ENCODE measurements at places on chromosomes 1 and 21.
A peak's percentile ranks its signal among the peaks of the same experiment; 100 is the strongest.

DNA sequence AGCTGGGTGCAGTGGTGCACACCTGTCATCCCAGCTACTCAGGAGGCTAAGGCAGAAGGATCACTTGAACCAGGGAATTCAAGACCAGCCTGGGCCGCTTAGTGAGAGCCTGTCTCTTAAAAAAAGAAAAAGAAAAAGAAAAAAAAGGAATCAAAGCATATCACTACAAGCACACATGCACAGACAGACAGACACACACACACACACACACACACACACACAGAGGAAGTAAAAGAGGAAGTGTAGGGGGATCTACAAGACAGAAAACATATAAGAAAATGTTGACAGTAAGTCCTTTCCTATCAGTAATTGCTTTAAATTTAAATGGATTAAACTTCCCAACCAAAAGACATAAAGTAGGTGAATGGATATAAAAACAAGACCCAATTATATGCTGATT lies 180.3 kb downstream of the FAF1 start:
- no peak for DNase-seq

DNA sequence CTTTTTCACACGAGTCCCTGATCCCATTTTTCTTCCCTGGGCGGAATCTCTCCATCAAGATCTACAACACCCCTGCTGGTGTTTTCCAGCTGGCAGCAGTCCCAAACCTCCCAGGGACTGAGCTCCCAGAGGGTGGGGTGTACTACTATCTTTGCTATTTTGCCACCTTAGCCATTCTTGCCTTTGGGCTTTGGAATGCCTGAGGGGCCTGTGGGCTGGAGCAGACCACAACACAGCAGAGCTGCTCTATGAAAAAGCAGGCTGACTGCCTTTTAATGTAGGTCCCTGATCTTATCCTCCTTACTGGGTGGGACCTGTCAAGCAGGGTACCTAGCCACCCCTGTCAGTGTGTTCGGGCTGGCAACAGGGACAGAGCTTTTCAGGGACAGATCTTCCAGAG lies 91.9 kb downstream of the KCNT2 start:
- no peak for DNase-seq

DNA sequence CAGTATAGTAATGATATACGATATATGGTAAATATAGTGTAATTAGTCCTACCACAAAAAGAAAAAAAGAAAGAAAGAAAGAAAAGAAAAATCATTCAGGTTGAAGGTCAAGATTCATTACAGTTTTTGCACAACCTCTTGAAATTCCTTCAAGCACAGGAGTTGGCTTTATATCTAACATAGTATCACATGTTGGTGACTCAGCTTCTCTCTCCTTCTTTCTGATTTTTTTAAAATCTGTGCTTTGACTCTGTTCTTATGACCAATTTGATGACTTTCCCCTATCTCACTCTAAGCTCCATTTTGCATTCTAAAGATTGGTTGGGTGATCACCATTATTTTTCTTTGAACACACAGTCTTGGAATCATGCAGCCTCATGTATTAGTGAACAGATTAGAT lies 148.2 kb upstream of the COL11A1 start:
- no peak for DNase-seq

- DNase-seq: no peak
Measured at GRCh38 chr1:229950908-229951307, 116.1 kb upstream of the GALNT2 start.

- DNase-seq: no peak
Measured at GRCh38 chr1:64483731-64484414, 13.9 kb downstream of the CACHD1 start.

- peak; percentile 53 for DNase-seq
Measured at GRCh38 chr1:173562813-173563212, 40.1 kb downstream of the SLC9C2 start.

DNA sequence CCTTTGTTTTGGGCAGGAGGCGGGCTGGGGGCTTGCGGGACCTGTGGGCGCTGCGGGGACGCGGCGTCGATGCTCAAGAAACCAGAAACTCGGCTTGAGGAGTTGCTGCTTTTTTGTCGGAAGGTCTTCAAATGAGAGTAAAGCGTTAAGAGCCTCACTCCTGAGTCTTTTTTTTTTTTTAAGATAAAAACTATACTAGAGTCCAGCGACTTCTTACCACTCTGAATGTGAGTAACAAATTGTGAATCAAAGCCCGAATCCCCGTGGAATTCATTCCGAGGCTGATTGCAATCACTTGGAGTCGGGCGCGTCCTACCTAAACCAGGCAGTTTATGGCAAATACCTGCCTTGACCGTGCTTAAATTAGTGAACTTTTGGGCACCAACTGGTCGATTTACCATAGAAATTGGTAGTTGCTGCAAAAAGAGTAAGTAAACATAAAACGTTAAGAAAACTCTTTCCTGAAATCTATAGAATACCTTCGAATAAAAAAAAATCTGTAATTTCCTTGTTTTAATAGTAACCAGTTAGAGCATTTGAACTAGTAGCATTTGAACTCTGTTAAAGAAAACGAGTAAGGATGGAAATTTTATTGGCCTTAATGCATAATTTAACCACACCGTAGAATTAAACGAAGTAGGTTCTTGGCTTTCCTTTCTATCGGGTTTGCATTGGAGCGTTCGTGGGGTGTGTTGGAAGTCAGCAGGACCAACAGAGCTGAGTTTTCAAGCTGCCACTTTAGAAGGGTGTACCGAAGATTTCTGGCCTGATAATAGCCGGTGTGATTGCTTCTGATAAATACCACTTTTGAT lies 769 bp downstream of the GPSM2 start:
- peak; percentile 39 for DNase-seq

DNA sequence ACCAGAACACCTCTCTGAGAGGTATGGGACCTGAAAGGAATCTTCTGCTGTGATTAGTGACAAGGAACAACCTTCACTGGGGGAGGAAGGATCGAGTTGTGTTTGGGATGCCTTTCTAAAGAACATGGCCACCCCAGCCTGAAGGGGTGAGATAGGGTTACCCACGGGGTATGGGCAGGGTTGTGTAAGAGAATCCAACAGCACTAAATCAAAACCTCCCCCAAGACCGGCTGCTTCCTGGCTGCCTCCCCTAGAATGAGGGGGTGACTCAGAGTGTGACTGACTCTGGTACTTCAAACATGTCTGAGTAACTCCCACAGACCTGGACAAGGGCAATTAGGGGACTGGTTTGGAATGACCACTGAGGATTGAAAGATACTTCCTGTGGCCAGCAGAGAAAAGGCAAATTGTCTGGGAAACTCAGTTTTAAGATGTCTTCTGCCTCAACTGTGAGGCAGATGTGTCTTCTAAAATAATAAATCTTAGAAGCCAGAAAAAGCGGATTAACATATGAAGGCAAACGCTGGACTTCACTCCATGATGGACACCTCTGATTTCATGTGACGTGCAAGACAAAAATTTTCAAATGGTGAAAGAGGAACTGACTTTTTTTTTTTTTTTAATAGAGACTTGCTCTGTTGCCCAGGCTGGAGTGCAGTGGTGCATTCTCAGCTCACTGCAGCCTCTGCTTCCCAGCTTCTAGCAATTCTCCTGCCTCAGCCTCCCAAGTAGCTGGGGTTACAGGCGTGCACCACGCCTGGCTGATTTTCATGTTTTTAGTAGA lies 6.7 kb upstream of the PTPN14 start:
- DNase-seq: peak; percentile 70

DNA sequence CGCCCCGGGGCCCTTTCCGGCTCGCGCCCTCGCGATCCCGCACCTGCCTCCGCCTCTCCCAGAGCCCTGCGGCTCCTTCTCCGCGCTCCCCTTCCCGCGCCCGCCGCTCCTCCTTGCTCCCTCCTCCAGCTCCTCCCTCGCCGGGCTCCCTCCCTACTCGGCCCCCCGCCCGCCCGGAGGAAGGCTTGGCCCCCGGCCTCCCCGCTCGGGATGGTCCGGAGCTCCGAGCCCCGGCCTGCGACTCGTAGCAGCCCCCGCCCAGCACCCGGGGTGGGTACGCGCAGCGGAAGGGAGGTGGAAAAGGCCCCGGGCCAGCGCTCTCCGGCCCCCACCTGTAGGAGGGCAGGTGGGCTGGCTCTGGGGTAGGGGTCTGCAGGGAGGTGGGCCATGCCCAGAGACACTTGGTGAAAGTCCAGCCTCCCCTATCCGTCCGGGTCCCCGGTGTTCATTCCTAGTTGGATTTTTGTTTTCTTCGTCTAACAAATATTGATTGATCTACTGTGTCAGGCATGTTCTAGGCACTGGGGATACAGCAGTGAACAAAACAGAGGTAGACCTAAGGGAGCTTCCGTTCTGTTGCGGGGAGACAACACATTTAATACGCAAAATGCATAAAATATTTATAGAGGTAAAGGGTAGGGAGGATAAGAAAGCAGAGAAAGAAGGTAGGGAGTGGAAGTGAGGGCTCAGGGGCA lies at the start of gene HTR1D:
Gene HTR1D (minus strand): TSS at position 82 of the 695 bp plus-strand sequence. CDS start 23,283 bp downstream, outside the sequence.
- DNase-seq: no peak

- no peak for DNase-seq
Measured at GRCh38 chr1:41618871-41619270, 134.4 kb upstream of the EDN2 start.

DNA sequence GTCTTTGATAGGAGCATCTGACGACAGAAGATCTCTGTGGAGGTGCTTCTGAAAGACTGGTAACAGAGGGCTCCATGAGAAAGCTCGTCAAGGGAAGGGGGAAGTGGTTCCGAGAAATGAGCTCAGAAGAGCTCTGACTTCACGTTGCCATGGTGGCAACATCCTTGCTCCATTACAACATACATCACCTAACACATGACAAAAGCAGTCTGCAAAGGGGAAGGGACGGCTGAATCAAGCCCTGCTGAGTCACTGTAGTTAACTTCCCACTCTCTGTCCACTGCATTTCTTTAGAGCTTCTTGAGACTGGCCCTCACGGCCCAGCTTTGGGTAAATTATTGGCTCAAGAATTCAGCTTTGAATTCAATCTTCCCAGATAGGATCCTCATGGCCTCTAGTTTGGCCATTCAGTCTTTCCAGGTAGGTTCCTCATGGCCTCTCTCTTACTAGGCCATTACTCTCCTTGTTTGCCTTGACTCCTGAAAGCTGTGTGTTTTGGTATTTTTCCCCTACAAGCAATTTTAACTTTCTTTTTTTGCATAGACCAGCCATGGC lies 88.0 kb upstream of the ZNF648 start:
- no peak for DNase-seq

DNA sequence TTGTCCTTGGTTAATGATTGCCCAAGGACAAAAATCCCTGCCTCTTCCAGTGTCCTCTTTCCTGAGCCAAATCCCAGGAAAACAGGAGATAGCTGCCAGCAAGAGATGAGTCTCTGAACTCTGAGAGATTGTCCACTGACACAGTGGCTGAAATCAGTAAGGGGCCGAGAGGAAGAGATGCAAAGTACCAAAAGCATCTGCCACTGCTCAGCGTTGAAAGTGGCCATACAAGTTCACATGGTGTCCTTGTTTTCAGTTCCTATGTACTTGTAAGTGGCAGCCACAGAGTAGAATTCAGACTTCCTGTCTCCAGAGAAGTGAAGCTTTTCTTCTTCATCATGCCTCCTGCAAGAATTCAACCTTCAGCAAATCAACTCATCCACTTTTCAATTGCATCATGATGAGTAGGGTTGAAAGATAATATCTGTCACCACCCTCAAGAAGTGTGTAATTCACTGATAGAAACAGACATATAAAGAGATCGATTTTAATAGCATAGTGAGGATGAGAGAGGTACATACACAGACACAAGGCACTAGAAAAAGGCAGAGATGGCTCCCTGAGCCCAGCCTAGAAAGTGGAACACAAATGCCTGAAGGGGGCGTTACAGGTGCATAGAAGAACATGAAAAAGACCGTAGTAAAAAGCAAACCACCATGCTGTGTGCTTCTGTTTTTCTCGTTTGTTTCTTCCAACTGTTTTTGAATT lies 185.8 kb downstream of the MRPL39 start:
- DNase-seq: peak; percentile 78

DNA sequence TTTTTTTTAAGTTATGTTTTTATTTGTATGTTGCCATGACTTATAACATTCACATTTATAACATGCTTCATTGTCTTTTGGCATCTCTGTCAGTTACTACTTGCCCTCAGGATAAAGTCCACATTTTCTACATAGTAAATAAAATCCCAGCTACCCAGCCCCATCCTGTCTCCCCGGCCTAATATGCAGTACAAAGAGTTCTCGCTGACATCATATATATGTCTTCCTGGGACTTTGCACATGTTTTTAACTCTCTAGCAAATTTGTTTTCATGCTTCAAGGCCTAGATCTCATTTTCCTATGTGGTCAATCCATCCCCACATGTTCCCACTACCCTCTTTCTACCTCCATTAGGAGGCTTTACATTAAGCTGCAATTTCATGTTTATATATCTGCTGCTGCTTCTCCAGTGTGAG lies 33.0 kb upstream of the IVNS1ABP start:
- DNase-seq: no peak
